ENCODE measurements at places on chromosomes 13 and 19.
A peak's percentile ranks its signal among the peaks of the same experiment; 100 is the strongest.

- DNase-seq: no peak
Observed at GRCh38 chr13:111916201-111916600, 150.7 kb upstream of the SOX1 start.

GRCh38 chr13:30142486-30143211 lies 164.7 kb downstream of the KATNAL1 start:
- peak; percentile 61 for DNase-seq

- peak; percentile 44 for DNase-seq
Observed at GRCh38 chr13:70960841-70961443, 852.7 kb upstream of the KLHL1 start.

GRCh38 chr19:42074513-42075363 lies 1.2 kb upstream of the ZNF574 start:
- DNase-seq: peak; percentile 22

GRCh38 chr13:31518645-31519044 lies 220.7 kb upstream of the RXFP2 start:
- no peak for DNase-seq

GRCh38 chr19:55386493-55386971 lies 800 bp downstream of the RPL28 start:
- no peak for DNase-seq
